Left lung (tissue), 14 donors: ENCODE measurements at places on chromosomes 4 and X. TPM values are rescaled to one million over a fixed set of nuclear protein-coding genes. Genes with fewer than 3 reads are reported as not detected.

DNA sequence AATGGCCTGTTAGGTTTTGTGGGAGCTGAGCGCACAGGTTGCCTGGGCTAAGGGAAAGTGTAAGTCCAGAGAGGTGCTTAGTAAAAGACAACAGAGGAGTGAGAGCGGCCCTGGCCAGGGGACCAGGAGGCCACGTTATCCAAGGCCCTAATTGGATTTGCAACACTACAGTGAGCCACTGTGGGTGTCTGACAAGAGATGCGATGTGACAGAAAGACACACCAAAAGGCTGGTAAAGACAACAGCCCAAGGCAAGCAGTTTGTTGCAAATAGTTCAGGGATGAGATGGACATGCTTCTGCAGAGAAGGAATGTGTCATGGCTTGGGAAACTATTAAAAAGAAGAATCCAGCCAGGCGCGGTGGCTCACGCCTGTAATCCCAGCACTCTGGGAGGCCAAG lies 162.7 kb upstream of the KIT start:
- no peak overlapping the region for H3K4me3 ChIP-seq
- H3K27ac ChIP-seq: no peak overlapping the region
- H3K27me3 ChIP-seq: no peaks in the 10 kb centered on the region
- DNase-seq: no peak
- H3K36me3 ChIP-seq: no peaks in the 10 kb centered on the region

DNA sequence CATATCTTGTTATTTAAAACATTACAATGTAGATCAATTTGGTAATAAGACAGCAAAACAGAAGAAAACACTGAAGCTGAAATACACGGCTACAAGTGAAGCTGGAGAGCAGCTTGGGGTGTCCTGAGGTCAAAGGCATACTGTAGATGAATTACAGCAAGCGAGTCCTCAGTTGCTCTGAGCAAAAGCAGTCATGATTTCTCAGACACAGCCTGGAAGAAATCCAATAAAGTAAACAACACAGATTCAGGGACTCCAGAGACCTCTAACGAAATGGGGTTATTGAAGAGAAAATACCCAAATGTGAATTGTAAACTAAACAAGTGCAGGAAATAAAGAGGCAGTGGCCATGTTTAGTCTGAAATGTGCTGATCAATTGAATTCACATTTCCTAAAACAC lies 324.4 kb downstream of the CAMK2D start:
- no peak overlapping the region for H3K4me3 ChIP-seq
- peaks cover 3% of the 10 kb centered on the region for H3K4me1 ChIP-seq
- H3K27me3 ChIP-seq: no peaks in the 10 kb centered on the region
- no peak overlapping the region for H3K27ac ChIP-seq
- no peak for DNase-seq
- H3K36me3 ChIP-seq: no peaks in the 10 kb centered on the region

DNA sequence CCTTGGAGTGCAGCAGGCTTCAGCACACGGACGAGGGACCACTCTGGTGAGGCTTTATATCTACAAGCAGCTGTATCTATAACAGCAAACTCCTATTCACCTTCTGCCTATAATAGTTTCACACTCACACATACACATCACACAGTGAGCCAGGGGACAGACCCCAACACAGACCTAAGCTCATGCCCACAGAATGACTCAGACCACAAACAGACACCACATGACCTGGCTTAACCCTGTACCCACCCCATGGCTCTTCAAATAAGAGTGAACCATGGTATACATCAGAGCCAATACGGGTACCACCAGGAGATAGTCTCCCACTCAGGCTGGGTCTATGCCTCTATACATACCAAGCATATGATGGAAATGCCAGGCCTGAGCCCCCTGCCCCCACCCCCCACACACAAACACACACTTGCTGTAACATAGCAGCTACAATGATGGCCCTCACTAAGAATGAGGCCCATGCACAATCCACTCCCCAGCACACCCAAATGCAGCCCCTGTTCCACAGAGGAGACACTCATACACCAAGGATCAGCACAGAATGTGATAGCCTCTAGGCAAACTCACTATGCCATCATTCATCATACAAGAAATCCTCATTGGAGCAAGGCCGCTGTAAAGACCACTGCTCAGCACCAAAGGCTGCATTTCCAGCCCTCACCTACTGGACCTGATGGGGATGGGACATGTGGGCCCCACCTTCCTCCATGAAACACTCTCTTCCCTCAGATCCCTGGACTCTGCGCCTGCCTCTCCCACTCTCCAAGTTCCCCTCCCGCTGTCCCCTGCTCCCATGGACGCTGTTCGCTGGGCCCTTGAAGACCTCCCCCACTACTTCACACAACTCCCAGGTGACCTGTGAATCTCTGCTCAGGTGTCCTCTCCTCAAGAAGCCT lies 62.1 kb upstream of the XIAP start:
- no peak for DNase-seq
- H3K27ac ChIP-seq: no peak overlapping the region
- H3K4me3 ChIP-seq: no peak overlapping the region
- no peaks in the 10 kb centered on the region for H3K4me1 ChIP-seq

Gene FAM236D
- total RNA-seq: not detected

DNA sequence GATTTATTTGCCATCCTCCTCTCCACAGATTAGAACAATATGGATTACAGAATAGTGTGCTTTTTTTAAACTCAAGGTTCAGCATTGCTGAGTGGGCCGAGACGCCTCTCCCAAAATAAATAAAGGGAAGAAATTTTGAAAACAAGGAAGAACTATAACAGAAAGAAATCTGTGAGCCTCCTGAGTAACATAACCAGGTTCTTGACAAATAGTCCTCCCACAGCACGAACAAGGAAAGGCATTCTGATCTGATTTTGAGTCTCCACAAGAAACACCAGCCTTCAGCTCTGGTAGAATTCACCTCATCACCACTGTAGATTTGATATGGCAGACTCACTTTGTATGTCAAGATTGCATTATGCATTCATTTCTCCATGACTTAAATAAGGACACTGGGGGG lies 173.6 kb downstream of the HHIP start:
- H3K4me3 ChIP-seq: no peak overlapping the region
- H3K36me3 ChIP-seq: no peaks in the 10 kb centered on the region
- H3K27ac ChIP-seq: no peak overlapping the region

DNA sequence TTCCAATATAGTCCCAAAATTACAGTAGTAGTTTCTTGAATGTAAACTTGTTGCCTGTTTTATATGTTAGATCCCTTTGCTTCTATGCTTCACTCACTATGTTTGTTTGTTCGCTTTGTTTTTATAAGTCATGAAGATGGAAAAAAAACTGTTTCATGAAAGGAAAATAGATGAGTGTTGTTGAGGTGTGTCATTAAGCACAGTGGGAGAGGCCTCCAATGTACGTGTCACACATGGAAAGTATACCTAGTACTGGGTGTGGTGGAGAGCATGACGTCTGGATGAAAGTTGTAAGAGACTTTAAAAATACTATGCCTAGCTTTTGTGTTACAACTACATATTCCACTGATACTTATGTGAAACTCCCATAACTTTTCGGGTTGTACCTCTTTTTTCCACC lies 28.4 kb downstream of the PLS3 start:
- H3K4me1 ChIP-seq: no peaks in the 10 kb centered on the region
- H3K36me3 ChIP-seq: no peaks in the 10 kb centered on the region
- DNase-seq: no peak
- H3K27ac ChIP-seq: no peak overlapping the region
- no peak overlapping the region for H3K4me3 ChIP-seq

GRCh38 chrX:22105231-22105630 lies 73.1 kb downstream of the PHEX start:
- H3K27me3 ChIP-seq: no peaks in the 10 kb centered on the region
- no peak overlapping the region for H3K27ac ChIP-seq
- no peak overlapping the region for H3K4me3 ChIP-seq
- no peaks in the 10 kb centered on the region for H3K36me3 ChIP-seq

- H3K27ac ChIP-seq: no peak overlapping the region
- H3K27me3 ChIP-seq: no peaks in the 10 kb centered on the region
- no peak overlapping the region for H3K4me3 ChIP-seq
- no peak for DNase-seq
- no peaks in the 10 kb centered on the region for H3K36me3 ChIP-seq
- no peaks in the 10 kb centered on the region for H3K4me1 ChIP-seq
Observed at GRCh38 chr4:74855879-74856278, 61.6 kb upstream of the BTC start.

Gene UGT2B15
- total RNA-seq: not detected

GRCh38 chr4:36209941-36210649 lies 34.2 kb downstream of the ARAP2 start:
- H3K4me1 ChIP-seq: no peaks in the 10 kb centered on the region
- H3K27me3 ChIP-seq: no peaks in the 10 kb centered on the region
- no peak overlapping the region for H3K4me3 ChIP-seq
- H3K36me3 ChIP-seq: peaks cover 5% of the 10 kb centered on the region
- DNase-seq: no peak
- no peak overlapping the region for H3K27ac ChIP-seq

Gene DGAT2L6
- not detected for total RNA-seq

Gene TLR1
- 59.8 TPM for total RNA-seq

GRCh38 chrX:39320165-39320564 lies 518.9 kb downstream of the MID1IP1 start:
- H3K4me3 ChIP-seq: no peak overlapping the region
- no peaks in the 10 kb centered on the region for H3K4me1 ChIP-seq
- no peak overlapping the region for H3K27ac ChIP-seq

DNA sequence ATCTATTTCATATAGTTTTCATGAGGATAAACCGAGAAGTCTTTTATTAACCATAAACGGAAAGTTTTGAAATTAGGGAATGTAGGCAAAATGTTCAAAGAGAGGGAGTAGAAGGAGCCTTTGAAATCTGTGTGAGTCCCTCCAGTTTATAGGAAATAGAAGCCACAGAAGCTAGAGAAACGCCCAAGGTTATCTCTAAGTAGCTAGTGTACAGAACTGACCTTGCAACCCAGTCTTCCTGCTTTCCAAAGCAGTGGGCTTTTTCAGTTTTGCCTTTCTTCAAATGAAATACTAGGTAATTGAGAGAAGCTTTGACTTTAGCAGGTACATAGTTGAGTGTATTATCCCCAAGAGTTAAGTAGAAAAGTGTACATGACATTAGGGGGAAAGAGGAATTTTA lies 39.4 kb downstream of the STIM2 start:
- no peaks in the 10 kb centered on the region for H3K4me1 ChIP-seq
- H3K36me3 ChIP-seq: no peaks in the 10 kb centered on the region
- no peak overlapping the region for H3K4me3 ChIP-seq
- H3K27ac ChIP-seq: no peak overlapping the region

DNA sequence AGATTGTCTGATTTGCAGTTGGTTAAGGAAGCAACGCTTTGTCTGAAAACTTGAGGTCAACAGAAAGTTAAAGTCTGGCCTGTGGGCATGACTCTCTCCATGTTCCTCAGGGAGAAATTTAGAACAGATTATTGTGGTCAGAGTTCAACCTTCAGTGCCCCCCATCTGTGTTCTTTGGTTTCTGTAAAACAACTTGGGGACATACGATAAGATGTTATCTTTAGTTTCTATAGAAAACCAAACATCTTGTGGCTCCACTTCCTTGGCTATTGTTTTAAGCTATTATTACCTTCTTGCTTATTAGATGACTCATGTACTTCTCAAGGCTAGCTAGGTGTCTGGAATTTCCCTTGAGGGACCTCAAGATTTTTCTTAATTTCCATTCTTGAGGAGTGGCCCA lies 507.7 kb downstream of the PDHA2 start:
- H3K27me3 ChIP-seq: no peaks in the 10 kb centered on the region
- DNase-seq: no peak
- H3K27ac ChIP-seq: no peak overlapping the region

- DNase-seq: no peak
- no peak overlapping the region for H3K27ac ChIP-seq
- no peaks in the 10 kb centered on the region for H3K4me1 ChIP-seq
- no peaks in the 10 kb centered on the region for H3K36me3 ChIP-seq
- H3K27me3 ChIP-seq: no peaks in the 10 kb centered on the region
Observed at GRCh38 chr4:32658019-32658418, 1937.8 kb downstream of the PCDH7 start.

Gene LRRC66
- 0.18 TPM for total RNA-seq

Gene ANXA3
- 147 TPM for total RNA-seq

Gene SUPT20HL1
- not detected for total RNA-seq

Gene PASD1
- total RNA-seq: not detected

DNA sequence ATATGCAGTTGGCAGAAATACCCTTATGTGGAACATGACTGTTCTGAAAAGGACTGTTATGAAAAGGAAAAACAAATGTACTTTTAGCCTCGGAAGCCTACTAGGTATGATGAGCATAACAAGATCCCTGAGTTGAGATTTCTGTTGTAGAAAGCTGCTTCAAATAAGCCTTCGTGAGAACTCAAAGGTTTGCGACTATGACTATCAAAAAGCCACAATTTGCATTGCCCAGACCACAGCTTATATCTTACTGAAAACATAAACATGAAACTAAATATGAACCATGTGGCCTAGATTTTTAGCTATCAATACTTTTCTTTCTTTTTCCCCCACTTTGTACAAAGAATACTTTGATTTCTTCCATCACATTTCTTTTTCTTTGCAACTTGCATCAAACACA lies 398.2 kb upstream of the LCORL start:
- H3K27ac ChIP-seq: no peak overlapping the region
- H3K4me3 ChIP-seq: no peak overlapping the region
- no peaks in the 10 kb centered on the region for H3K4me1 ChIP-seq
- DNase-seq: no peak
- H3K27me3 ChIP-seq: no peaks in the 10 kb centered on the region

DNA sequence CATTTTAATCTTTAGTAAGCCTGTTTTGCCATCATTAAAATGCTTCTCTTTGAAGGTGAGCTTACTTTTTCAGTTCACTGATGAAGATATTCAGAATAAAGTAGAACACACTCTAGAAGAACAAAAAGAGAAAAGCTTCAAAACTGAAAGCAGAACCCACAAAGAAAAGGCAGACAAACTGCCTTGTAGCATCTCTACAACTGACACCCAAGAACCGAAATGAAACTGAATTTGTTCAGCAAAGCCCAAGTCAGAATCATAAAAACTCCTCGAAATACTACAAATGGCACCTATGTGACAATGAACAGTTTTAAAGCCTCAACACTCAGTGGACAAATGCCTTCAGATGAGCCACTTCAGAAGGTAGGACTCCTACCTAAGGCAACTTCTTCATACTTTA lies 83.6 kb downstream of the MAML3 start:
- no peak overlapping the region for H3K4me3 ChIP-seq
- H3K27ac ChIP-seq: no peak overlapping the region
- peaks cover 41% of the 10 kb centered on the region for H3K4me1 ChIP-seq
